ENCODE measurements at places on chromosomes 11 and 22. TPM values are rescaled to one million over a fixed set of nuclear protein-coding genes. Genes with fewer than 3 reads are reported as not detected.

- H3K27ac ChIP-seq: no peak overlapping the region
- H3K27me3 ChIP-seq: no peaks in the 10 kb centered on the region
- H3K36me3 ChIP-seq: no peaks in the 10 kb centered on the region
- DNase-seq: no peak
Observed at GRCh38 chr11:12063251-12063650, 47.1 kb upstream of the MICAL2 start.

DNA sequence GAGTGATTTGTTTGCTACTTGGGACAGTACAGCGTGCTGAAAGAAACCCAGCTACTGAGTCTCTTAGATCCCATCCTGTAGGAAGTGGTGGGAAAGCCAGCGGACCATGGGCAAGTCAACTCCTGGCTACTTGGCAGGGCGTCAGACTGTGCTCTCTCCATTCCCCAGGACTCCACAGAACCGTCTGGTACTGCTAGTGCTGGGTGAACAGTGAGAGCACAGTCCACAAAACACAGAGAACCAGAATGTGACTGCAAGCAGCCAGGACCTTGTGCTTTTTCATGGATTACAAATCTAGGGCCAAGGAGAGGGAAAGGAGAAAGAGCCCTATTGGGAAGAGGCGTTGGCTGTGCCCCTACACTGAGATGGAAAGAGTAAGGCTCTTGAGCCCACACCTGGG, 10.2 kb downstream of the BID start:
- no peaks in the 10 kb centered on the region for H3K36me3 ChIP-seq
- DNase-seq: no peak
- H3K27ac ChIP-seq: no peak overlapping the region
- no peaks in the 10 kb centered on the region for H3K27me3 ChIP-seq
- H3K4me3 ChIP-seq: no peak overlapping the region

TTC38 gene
- 28.6 TPM for total RNA-seq

CDC42EP2 gene
- total RNA-seq: 6.0 TPM

- H3K27me3 ChIP-seq: no peaks in the 10 kb centered on the region
- no peak for DNase-seq
- peaks cover 40% of the 10 kb centered on the region for H3K4me1 ChIP-seq
- no peak overlapping the region for H3K4me3 ChIP-seq
- peak overlapping the region; percentile 21 for H3K27ac ChIP-seq
Observed at GRCh38 chr11:59224351-59224928, 11.7 kb upstream of the MPEG1 start.

GRCh38 chr11:2215230-2215560, 43.6 kb upstream of the TH start:
- no peaks in the 10 kb centered on the region for H3K4me1 ChIP-seq
- H3K36me3 ChIP-seq: no peaks in the 10 kb centered on the region
- H3K4me3 ChIP-seq: no peak overlapping the region
- H3K27me3 ChIP-seq: no peaks in the 10 kb centered on the region
- no peak for DNase-seq
- no peak overlapping the region for H3K27ac ChIP-seq
